ENCODE measurements at places on chromosomes 11 and 22.
A peak's percentile ranks its signal among the peaks of the same experiment; 100 is the strongest.

- DNase-seq: no peak
Observed at GRCh38 chr11:69259096-69259495, 34.9 kb upstream of the MYEOV start.

DNA sequence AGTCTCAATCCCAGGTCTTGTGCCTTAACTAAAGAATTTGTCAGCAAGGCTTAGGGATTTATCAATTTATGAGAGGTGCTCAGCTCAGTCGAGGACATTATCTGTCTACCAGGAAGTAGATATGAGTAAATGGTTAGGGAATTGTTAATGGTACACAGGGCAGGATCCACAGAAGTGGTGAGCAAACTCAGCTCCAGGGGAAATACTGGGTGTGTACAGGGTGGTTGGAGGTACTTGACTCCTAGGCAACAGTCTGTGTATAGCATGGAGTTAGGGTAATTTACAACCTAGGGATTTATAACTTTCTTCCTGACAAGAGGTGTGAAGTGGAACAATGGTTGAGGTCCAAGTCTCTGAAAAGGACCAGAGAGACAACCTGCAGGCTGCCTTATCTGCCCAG is 123.4 kb upstream of the OR9Q1 start:
- DNase-seq: no peak

- no peak for DNase-seq
Observed at GRCh38 chr11:66956689-66957290, 1.4 kb downstream of the PC start.

GRCh38 chr11:69918938-69919650 is 99.9 kb upstream of the FGF3 start:
- DNase-seq: peak; percentile 46

- DNase-seq: no peak
Observed at GRCh38 chr11:22930816-22931594, 70.7 kb upstream of the CCDC179 start.

DNA sequence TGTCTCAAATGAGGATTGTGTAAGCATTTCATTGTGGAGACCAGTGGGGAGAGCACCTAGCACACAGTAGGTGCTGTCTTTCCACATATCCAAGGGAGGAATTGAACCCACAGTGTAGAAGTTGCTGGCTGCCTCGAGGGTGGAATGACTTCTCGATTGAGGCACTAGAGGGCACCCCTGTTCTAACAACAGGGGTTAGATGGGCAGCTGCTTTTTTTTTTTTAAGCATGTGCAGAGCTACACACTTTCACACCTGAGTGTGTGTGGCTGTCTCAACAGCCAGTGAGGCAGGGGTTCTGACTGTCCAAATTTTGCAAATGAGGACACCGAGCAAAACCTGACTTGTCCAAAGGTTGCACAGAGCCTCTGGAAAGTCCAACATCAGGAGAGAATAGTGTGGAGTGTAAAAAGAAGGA is 118.2 kb upstream of the CRYBB3 start:
- DNase-seq: peak; percentile 59

All from CD4-positive, alpha-beta T cell (primary cell).